Left lobe of liver (tissue), 2 donors: ENCODE measurements at places on chromosomes 3 and 15. TPM values are rescaled to one million over a fixed set of nuclear protein-coding genes. Genes with fewer than 3 reads are reported as not detected.

ACTRT3 gene
- total RNA-seq: 1.6 TPM

IL5RA gene
- not detected for total RNA-seq

ULK3 gene
- 23.8 TPM for total RNA-seq

ARL14 gene
- total RNA-seq: not detected

RSL24D1 gene
- total RNA-seq: 14.2 TPM

ISLR2 gene
- 0.30 TPM for total RNA-seq

FILIP1L gene
- 0.93 TPM for total RNA-seq

SERPINI2 gene
- 0.15 TPM for total RNA-seq

ERC2 gene
- total RNA-seq: not detected

CCR4 gene
- total RNA-seq: 0.33 TPM

RETNLB gene
- total RNA-seq: not detected
